ENCODE measurements at places on chromosomes 16 and 17.

DNA sequence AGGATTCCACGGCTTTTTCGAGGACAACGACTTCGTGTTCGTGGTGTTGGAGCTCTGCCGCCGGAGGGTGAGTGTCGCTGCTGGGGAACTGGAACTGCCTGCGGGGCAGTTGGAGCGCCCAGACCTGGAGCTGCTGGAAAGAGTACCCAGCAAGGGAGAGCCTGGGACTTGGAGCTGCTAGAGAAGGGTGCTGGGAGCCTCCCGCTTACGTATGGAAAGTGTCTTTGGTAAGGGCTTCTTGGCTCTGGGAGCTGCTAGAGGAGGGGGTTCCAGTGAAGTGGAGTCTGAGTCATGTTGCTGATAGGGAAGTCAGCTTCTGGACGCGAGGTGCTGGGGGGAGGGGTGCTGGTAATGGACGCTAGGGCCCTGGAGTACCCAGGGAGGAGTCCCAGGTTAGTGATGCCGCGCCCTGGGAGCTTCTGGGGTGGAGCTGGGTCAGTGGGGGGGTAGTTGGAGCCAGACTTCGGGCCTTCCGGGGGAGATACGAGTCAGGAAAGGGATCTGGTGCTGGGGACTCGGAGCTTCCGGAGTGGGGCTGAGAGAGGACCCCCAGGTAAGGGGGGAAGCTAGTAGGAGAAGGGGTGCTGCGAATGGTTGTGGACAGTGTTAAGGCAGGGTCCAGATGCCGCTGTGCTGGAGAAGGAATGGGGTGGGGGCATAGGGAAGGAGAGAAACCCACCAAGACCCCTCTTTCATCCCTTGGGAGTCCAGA lies 741 bp downstream of the PLK1 start:
- peak overlapping the region; percentile 7 for H3K27ac ChIP-seq
- DNase-seq: peak; percentile 37
- peaks cover 14% of the 10 kb centered on the region for H3K4me1 ChIP-seq
- peak overlapping the region; percentile 99 for H3K4me3 ChIP-seq
- H3K36me3 ChIP-seq: peaks cover 10% of the 10 kb centered on the region

- no peaks in the 10 kb centered on the region for H3K27me3 ChIP-seq
- H3K27ac ChIP-seq: no peak overlapping the region
- no peaks in the 10 kb centered on the region for H3K4me1 ChIP-seq
Measured at GRCh38 chr17:27633312-27634025, 2.5 kb downstream of the LGALS9 start.

GRCh38 chr16:53805113-53805512 lies 101.2 kb downstream of the FTO start:
- H3K27me3 ChIP-seq: no peaks in the 10 kb centered on the region
- no peak overlapping the region for H3K27ac ChIP-seq
- H3K4me3 ChIP-seq: no peak overlapping the region
- no peak for DNase-seq

DNA sequence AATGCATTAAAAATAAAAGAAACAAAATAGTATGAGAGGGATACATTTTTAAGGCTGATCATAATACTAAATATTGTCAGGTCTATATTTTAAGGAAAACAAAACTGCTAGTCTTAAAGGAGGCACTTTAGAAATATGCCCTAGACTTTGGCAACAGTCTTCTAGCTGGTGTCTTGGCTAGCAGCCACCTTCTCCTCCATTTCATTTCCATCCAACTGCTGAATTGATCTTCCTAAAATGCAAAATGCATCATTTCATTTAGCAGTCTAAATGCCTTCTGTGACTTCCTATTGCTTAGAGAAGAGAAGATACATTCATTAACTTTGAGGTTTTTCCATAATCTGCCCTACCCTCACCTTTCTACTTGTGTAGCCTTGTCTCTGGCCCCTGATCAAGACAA lies 1404.1 kb downstream of the CDH11 start:
- H3K4me1 ChIP-seq: no peaks in the 10 kb centered on the region
- no peak overlapping the region for H3K27ac ChIP-seq
- no peak overlapping the region for H3K4me3 ChIP-seq
- no peaks in the 10 kb centered on the region for H3K27me3 ChIP-seq
- no peaks in the 10 kb centered on the region for H3K36me3 ChIP-seq
- no peak for DNase-seq

DNA sequence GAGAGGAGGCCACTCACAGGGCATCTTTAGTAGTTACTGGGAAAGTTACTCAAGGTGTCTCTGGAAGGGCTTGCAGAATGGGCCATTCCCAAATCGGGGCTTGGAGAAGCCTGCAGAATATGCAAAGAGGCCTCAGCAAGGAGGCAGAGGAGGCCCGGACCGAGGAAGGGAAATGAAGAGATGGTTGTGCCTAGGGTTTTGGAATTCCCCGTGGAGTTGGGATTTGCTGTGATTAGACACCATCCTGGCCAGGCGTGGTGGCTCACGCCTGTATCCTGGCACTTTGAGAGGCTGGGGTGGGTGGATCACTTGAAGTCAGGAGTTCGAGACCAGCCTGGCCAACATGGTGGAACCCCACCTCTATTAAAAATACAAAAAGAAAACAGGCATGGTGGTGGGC lies 193.0 kb downstream of the IRF8 start:
- H3K4me3 ChIP-seq: no peak overlapping the region
- no peaks in the 10 kb centered on the region for H3K4me1 ChIP-seq
- DNase-seq: no peak
- H3K27ac ChIP-seq: no peak overlapping the region
- peaks cover 37% of the 10 kb centered on the region for H3K27me3 ChIP-seq

GRCh38 chr16:17548825-17549224 lies 78.1 kb upstream of the XYLT1 start:
- H3K4me1 ChIP-seq: no peaks in the 10 kb centered on the region
- H3K27me3 ChIP-seq: no peaks in the 10 kb centered on the region
- no peak for DNase-seq
- no peak overlapping the region for H3K27ac ChIP-seq
- no peak overlapping the region for H3K4me3 ChIP-seq
- no peaks in the 10 kb centered on the region for H3K36me3 ChIP-seq

DNA sequence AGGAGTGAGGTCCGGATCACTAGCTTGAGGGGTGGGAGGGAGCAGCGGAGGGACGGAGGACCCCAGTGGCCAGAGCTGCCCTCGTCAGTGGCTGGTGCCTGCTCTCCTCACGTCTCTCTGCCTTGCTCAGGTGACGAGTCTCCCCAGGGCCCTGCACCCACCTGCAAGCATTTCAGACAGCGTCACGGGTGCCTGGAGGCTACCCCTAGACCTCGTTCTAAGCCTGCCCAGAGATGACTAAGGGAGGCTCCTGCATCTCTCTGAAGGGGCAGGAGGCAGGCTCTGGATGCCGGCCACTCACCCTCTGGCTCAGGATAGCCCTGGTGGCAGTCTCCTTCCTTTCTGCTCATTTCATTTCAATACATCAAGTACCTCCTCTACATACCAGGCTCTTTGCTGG lies 68.8 kb downstream of the MRC2 start:
- DNase-seq: no peak
- no peak overlapping the region for H3K4me3 ChIP-seq
- H3K27me3 ChIP-seq: 0 out of 2 replicates have a peak, but pooled peaks cover 7% of the 10 kb centered on the region
- no peaks in the 10 kb centered on the region for H3K36me3 ChIP-seq
- H3K27ac ChIP-seq: no peak overlapping the region

DNA sequence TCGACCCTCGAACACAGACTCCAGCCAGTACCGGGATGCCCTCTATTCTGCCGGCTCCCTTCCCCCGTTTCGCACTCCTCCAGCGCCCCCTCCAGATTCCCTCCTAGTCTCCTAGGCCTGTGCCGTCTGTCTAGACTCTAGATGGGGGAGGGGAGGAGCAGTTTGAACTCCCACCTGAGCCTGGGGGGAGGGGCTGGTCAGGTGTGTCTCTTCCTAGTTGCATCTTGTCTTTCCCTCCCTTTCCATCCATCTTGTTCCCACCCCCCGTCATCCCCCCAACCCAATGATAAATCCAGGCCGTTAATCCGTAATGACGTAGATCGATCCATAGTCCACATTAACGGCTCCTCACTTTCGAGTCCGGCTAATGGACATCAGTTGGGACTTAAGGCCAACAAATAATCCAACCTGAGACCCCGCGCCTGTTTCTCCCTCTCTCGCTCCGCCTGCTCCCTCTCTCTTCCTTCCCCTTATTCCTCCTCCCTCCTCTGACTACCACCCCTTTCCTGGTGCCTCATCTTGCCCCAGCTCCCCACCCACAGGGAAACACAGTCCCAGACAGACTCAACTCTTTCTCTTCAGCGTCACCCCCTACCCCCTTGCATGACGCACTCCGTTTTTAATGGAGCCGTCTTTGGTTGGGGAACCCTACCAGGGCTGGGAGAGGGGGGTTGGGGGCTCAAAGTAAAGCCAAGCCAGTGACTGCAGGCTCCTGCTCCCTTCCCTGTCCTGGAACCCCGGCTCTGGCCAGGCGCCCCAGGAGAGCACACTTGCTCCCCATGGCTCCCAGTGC lies 3.4 kb upstream of the HOXB5 start:
- DNase-seq: no peak
- H3K4me1 ChIP-seq: no peaks in the 10 kb centered on the region
- no peak overlapping the region for H3K27ac ChIP-seq
- H3K4me3 ChIP-seq: peak overlapping the region; percentile 58
- H3K27me3 ChIP-seq: peaks cover 76% of the 10 kb centered on the region

GRCh38 chr17:70892527-70892926 lies 723.2 kb downstream of the KCNJ2 start:
- no peak overlapping the region for H3K27ac ChIP-seq
- H3K4me3 ChIP-seq: no peak overlapping the region
- no peaks in the 10 kb centered on the region for H3K36me3 ChIP-seq
- no peaks in the 10 kb centered on the region for H3K4me1 ChIP-seq
- no peaks in the 10 kb centered on the region for H3K27me3 ChIP-seq

DNA sequence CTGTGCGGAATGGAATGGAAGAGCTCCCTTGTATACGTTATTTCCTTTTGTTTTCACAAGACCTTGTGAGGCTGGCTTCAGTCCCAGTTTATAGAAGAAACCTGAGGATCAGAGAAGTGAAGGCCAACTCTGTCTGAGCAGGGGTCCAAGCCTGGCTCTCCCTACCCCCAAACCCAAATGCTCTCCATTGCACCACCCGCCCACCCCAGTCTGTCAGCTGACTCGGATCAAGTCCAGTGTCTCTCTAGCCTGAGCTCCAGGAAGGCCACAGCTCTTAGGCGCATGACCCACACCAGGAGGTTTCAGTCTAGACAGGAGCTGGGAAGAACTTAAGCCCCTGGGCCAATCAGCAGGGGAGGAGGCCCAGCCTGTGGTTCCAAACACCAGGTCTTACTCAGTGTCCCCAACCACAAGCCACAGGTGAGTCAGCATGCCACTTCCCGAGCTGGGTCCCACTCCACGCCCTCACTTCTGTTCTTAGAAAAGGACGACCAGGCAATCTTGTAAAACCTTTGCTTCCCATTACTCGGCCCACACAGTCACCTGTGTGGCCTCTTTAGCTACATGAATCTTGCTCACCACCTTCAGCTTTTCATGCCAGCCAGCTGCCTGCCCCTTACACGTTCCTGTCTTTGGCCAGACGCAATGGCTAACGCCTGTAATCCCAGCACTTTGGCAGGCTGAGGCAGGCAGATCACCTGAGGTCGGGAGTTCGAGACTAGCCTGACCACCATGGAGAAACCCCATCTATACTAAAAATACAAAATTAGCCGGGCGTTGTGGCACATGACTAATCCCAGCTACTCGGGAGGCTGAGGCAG lies 27.8 kb downstream of the TK2 start:
- no peaks in the 10 kb centered on the region for H3K36me3 ChIP-seq
- peaks cover 83% of the 10 kb centered on the region for H3K4me1 ChIP-seq

- H3K36me3 ChIP-seq: no peaks in the 10 kb centered on the region
- DNase-seq: no peak
- H3K27ac ChIP-seq: no peak overlapping the region
- H3K4me1 ChIP-seq: no peaks in the 10 kb centered on the region
Measured at GRCh38 chr16:20289571-20289970, 37.7 kb downstream of the GP2 start.

DNA sequence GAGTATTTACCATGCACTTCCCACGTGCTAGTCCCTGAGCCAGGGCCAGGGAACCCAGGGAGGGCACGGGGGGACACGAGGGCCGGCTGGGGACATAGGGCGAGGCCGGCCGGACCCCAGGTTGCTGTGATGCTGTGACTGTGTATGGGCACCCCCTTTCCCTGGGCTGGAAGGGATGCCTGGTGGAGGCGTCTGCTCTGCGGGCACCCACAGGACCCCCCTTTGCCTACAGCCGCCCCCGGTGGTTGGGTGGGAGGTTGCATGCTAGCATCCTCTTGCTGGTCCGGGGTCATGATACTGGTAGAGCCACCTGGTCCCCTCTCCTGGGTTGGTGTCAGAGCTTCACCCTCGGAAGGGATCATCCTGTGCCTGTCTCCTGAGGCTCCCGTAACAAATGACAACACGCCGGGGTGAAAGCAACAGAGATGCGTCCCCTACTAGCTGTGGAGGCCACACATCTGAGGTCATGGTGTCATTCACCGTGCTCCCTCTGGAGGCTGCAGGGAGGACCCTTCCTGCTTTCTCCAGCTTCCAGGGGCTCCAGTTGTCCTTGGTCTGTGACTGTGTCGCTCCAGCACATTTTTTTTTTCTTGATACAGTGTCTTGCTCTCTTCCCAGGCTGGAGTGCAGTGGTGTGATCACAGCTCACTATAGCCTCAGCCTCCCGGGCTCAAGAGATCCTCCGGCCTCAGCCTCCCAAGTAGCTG lies 3.1 kb upstream of the CIAO3 start:
- H3K4me3 ChIP-seq: no peak overlapping the region
- no peak overlapping the region for H3K27ac ChIP-seq
- peaks cover 7% of the 10 kb centered on the region for H3K4me1 ChIP-seq
- H3K27me3 ChIP-seq: peaks cover 49% of the 10 kb centered on the region
- DNase-seq: no peak
- H3K36me3 ChIP-seq: no peaks in the 10 kb centered on the region

DNA sequence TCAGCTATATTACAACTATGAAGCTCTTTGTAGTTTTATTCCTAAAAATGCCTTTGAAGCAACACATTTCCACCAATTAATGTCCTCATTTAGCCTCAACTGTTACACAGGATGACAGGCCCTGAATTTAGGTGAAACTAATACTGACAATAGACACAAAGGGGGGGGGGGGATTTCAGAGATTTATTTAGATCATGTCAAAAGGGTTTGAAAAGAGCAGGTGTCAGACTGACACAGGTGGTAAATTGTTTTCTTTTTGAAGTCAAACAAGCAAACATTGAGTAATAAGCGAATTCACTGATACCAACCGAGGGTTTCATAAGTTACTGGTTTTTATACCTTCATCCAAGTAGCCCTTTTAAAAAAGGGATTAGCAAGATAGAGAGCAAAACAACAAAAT lies 40.8 kb downstream of the KANSL1 start:
- no peaks in the 10 kb centered on the region for H3K36me3 ChIP-seq
- H3K4me3 ChIP-seq: no peak overlapping the region
- H3K27ac ChIP-seq: peak overlapping the region; percentile 22
- H3K4me1 ChIP-seq: peaks cover 36% of the 10 kb centered on the region
